ENCODE measurements at places on chromosomes 3 and 15. TPM values are rescaled to one million over a fixed set of nuclear protein-coding genes. Genes with fewer than 3 reads are reported as not detected.
A peak's percentile ranks its signal among the peaks of the same experiment; 100 is the strongest.

ATP10A gene
- total RNA-seq: 25.7 TPM

IL12A gene
- total RNA-seq: 2.4 TPM

DNA sequence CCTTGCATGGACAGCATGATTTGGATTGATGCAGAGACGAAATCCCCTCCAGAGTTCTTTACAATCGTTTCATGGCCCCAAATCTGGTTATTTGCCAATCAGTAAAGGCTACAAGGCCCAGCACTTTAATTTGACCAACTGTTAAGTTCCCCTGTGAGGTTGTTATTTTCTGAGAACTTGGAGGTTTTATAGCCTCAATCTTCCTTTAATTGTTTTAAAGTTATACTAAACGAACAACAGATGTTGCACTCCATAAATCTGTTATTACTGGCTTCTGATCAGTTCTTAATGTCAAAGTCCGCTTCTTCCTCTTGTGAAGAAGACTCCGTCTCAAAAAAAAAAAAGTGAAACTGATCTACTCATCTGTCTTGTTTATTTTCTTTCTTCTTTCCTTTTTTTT is 30.8 kb downstream of the LARP6 start:
- DNase-seq: no peak

TLR9 gene
- not detected for total RNA-seq

MCF2L2 gene
- total RNA-seq: 1.0 TPM

CFAP91 gene
- 6.5 TPM for total RNA-seq

FGF12 gene
- total RNA-seq: 10.2 TPM

CCK gene
- total RNA-seq: 4.5 TPM

DNA sequence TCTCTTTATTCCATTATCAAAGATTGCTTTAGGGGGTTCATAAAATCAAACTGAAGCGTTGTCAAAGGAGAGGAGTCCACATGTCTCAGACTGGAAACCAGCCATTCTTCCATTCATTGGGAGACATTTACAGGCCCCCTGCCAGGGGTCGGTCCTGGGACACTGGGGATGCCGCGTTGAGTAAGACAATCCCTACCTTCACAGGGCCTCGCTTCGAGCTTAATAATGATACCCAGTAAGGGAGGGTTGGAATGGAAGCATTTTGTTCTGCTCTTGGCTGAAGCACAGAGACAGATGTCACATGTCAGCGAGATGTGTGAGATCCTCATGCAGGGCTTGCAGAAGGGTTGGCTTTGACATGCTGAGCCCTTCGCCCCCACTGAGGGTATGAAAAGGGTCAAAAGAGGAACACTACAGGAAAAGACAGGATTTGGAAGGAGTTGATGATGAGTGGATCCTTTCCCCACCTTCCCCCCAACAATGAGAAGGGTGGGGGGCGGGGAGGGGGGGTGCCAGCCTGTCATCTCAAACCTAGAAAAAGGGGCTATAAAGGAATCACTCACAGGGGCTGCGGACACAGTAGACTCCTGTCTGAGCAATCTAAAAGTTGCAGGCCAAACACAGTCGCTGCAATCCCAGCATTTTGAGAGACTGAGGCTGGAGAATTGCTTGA is 25.6 kb upstream of the ARL8B start:
- no peak for DNase-seq

ZPLD1 gene
- not detected for total RNA-seq

GRCh38 chr15:82554849-82555248 is 14.6 kb upstream of the RPS17 start:
- no peak for DNase-seq

- DNase-seq: no peak
These were observed 228.8 kb downstream of the NSUN3 start for GRCh38 chr3:94291686-94292085.

HRG gene
- not detected for total RNA-seq

- DNase-seq: no peak
These were observed 90.2 kb upstream of the LINGO1 start for GRCh38 chr15:77722759-77723460.

GRCh38 chr3:128296469-128297251 is 143.4 kb downstream of the EEFSEC start:
- no peak for DNase-seq

DNA sequence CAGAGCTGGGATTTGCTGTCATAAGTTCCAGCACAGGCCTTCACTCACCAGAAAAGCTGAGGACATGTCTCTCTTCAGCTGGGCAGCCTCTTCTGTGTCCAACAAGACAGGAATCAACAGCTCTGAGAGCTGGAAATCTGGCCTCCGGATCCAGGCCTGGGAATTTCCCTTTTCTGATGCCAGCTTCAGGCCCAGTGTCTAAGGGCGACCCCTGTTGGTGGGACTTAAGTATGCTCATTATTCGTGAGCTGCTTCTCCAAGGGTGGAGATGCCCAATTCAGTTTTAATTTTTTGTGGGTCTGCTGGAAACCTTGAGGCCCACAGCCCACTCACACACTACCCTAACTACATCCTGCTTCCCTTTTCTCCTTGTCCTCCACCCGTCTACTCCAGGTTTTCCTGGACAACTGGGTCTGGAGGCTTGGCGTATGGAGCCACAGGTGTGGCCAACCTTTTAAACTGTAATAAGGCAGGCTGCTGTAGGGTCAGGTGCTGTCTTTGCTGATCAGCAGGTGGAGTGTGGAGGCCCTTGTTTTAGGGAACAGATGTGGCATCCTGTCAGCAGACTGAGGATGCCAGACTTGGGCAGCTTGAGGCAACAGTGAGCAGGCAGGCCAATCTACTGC is 2.6 kb upstream of the CEMIP start:
- DNase-seq: peak; percentile 93

CACNA1D gene
- total RNA-seq: 2.5 TPM

- no peak for DNase-seq
These were observed 109.1 kb downstream of the OPA1 start for GRCh38 chr3:193701953-193702635.

SPINK8 gene
- total RNA-seq: not detected

ZNF662 gene
- 4.0 TPM for total RNA-seq

ITIH1 gene
- not detected for total RNA-seq

GRCh38 chr3:59609657-59610348 is 560.0 kb upstream of the CFAP20DC start:
- no peak for DNase-seq

GRCh38 chr3:40780925-40781406 is 256.2 kb downstream of the ZNF621 start:
- peak; percentile 91 for DNase-seq

DNA sequence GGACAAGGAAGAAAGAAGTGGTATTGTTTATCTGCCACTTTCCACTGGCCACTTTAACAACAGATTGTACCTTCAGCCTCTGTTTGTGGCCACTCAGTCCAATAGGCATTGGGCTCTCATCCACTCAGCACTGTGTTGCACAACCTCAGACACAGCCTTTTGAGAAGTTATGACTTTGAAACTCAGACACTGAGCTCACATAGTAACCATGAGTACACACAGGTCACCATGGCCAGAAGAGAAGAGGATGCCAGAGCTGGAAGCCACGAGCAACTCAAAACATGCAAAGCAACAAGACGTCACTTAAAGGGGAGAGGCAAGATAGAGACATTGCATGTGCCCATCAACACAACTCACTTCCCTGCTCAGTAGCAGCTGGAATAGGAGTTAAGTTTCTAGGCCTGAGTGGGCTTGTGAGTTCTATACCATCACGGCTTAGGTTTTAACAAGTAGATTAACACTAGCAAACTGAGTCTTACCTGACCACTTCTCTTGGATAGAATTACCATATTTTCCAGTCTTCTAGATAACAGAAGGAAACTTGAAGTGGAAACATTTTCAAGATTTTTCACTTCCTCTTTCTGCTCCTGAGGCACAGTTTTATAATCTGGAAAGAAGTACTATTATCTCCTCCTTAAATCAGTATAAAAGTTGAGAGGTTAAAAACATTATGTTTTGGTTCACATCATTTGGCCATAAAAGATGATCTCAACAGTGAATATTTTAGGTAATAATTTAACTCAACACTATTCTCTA is 103.5 kb downstream of the IMPG2 start:
- no peak for DNase-seq

DNA sequence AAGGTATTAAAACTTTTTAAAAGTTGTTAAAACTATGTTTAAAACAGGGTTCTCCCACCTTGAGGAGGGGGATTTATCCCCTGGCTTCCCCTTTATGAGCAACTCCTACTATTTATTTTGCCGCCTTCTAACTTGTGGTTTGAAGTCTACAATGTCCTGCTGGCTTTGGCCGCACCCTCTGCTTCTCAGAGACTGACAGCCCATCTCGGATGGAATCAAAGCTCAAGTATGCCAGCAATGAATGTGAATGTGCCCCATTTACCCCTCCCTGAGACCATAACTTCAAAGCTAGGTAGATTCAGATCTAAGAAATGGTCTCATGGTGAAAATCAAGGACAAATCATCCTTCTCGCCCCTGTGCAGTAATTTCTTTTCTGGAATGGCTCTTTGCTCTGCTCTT is 10.3 kb downstream of the ZBTB38 start:
- no peak for DNase-seq

DNA sequence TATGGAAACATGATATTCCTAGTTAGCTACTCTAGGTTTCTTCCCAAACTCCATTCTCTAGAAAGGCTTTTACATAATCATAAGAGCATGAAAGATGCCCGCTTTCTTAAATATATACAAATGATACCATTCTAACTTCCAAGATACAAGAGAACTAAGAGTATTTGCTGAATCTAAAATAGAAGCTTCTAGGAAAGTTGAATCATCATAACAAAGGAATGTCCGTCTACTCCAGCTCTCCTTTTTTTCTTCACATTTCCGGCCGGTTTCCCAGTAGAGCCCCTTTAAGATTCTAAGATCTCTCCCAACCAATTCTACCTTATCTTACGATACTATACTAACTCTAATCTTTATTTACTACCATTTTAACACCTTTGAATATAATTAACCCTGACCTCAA is 60.1 kb downstream of the RAD18 start:
- DNase-seq: no peak

- DNase-seq: no peak
These were observed 309.8 kb upstream of the MANF start for GRCh38 chr3:51075221-51075775.

- no peak for DNase-seq
These were observed 56.1 kb upstream of the SKIL start for GRCh38 chr3:170301405-170301804.

GRCh38 chr3:123318374-123318773 is 116.6 kb downstream of the SEC22A start:
- no peak for DNase-seq

MED12L gene
- 0.19 TPM for total RNA-seq

DNA sequence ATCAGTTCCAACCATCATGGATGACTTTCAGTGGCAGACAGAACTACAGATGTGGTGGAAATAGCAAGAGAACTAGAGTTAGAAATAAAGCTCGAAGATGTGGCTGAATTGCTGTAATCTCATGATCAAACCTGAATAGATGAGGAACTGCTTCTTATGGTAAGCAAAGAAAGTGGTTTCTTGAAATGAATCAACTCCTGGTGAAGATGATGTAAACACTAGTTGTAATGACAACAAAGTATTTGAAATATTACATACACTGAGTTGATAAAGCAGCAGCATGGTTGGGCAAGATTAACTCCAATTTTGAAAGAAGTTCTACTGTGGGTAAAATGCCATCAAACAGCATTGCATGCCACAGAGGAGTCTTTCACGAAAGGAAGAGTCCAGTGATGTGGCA is 131.7 kb upstream of the FAM3D start:
- no peak for DNase-seq
